CD4-positive, alpha-beta memory T cell (primary cell): ENCODE measurements at places on chromosomes 2 and 18.

- DNase-seq, result peak; percentile 34
These were observed 29.6 kb downstream of the MCEE start for GRCh38 chr2:71100195-71100964.

DNA sequence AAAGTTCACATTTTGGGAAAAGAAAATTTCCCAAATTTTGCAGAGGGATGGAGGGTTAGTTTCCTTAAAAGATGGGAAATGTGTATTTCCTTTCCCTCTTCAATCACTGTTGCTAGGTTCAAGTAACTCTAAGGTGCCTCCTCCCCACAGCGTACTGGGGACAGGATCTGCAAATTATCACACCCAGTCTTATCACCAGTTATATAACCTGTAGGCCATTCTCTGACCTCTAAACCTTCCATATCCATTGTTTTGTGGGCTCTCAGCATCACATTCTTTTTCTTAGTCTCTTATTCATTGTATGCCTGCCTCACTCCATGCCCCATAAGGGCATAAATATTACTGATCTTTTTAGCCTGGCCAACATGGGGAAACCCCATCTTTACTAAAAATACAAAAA, 3.6 kb upstream of the MTHFD2 start:
- DNase-seq, result no peak

DNA sequence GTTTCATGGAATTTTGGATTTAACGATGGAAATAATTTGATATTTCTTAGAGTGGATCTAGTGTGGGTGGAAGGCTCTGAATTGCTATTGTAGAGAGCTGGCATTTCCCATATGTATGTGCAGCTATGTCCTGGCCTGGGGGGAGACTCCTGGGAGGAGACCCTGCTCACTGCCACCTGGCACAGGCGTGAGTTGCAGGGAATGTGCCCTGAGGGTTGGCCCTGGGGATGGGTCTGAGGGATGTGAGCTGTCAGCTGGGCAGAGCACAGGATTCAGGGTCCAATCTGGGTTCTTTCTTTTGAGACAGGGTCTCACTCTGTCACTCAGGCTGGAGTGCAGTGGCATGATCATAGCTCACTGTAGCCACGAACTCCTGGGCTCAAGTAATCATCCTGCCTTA, 120.2 kb downstream of the CLIP4 start:
- no peak for DNase-seq

GRCh38 chr18:73896685-73897084, 250.9 kb downstream of the FBXO15 start:
- DNase-seq, result no peak

DNA sequence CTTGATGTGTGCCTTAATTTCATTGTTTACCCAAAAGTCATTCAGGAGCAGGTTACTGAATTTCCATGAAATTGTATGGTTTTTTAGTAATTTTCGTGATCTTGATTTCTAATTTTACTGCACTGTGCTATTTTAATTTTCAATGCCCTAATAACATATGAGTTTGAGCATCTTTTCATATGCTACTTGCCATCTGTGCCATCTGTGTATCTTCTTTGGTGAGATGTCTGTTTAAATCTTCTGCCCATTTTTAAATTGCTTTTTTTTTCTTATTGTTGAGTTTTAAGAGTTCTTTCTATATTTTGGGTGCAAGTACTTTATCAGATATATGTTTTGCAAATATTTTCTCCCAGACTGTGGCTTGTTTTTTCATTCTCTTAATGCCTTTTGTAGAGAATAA, 165.9 kb downstream of the ST6GAL2 start:
- DNase-seq, result no peak

DNA sequence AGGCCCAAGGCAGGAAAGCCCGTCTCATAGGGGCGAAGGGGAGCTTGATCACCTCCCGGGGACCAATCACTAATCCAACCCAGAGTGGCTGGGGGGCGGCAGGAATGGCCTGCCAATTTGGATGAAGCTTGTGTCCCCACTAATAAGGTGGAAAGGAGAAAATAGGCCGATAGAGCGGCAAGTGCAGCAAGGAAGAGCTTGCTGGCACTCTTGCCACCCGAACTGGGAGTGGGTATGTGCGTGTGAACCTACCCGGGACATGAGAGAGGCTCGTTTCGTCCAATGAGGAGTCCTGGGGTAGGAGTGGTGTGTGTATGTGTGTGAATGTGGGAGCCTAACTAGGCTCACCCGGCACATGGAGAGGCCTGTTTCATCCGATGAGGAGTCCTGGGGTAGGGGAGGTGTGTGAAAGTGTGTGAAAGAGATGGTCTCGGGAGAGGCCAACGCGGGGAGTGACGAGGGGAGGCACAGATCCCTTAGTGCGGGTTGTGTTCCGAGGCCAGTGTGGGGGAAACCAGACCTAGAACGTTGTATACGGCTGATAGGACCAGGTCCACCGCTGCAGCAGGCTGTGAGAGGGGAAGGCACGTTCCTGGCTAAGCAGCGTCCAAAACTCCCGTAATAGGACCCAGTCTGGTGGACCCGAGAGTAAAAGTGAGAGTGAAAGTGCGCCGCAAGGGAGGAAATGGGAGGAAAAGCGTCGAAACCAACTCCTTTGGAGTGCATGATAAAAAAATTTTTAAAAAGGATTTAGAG, 47.1 kb upstream of the SELENOI start:
- peak; percentile 37 for DNase-seq

DNA sequence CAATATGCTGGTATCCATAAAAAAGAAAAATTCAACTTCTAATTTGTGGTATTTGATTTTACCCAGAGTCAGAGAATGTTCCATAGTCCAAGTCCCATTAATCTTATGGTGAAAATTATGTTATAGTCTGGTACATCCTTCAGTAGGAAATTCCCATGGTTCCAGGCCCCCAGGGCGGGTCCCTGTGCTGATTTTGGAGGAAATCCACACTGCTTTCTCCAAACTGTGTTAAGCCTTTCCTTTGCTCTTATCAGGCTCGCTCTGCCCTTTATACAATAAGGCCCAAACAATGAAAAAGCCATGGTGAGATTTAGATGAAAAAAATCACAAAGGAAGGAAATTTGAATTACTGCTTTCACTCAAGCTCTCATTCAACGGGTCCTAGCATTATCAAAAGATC, 46.8 kb upstream of the DARS1 start:
- no peak for DNase-seq

GRCh38 chr2:135167273-135167672, 115.2 kb downstream of the RAB3GAP1 start:
- DNase-seq, result no peak

DNA sequence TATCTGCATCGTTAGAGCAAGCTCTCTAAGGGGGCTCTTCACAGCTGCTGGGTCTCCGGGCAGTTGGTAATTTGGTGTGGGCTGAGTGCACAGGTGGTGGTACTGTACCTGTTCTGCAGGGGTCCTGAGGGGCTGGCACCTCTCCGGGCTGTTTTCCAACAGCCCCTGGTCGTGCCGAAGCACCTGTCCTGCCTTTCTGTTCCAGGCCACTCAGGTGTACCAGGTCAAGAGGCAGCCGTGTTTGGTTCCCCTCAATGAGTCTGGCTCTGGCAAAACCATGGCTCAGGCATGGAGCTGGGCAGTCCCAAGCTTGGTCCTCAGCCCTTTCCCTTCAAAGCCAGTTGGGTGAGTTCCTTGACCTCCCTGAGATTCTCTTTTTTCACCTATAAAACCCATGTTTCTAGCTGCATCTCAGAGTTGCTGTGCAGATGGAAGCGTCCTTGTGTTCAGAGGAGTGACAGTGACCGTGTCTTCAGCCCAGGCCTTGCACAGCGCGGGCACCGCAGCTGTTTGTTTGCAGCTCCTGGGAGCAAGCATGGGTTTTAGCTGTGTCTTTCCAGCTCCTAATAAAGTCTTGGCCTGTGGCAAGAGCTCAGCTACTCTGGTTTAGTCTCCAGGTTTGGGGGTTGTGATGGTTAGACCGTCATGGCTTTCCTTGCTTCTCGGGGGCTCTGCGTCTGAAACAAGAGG, 110.9 kb downstream of the GLI2 start:
- no peak for DNase-seq

DNA sequence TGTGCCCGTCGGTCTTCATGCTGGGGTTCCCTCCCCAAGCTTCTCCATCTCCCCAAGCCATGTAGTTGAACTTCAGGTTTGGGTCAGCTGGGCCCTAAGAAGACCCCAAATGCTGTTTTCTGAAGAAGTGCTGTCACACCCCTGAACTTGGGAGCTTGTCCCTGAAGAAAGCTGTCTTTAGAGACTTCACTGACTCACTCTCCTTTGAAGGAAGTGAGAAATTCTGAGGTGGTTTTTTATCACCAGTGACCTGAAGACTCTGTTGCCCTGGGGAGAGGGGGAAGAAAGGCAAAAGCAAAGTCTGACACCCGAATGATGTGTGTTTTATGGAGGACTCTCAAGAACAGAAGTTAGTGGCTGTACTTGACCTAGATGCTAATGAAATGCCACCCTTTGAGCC, 83.6 kb upstream of the BCL2L11 start:
- DNase-seq, result no peak

DNA sequence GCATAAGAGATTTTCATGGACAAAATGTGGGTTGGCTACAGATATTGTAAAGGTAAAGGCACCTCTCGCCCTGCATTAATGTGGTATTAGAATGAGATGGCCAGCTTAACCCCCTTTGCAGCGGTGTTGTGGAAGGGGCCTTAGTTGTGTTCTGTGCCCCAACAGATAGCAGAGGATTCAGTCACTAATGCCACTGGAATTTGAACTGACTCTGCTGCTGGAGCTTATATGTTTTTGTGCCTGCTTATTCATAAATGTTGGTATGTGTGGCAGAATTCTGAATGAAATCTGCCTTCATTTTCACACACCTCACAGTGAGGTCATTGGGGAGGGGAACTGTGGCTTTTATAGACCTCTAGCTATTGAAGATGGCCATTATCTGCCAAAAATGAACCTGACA, 90.7 kb upstream of the ITGA6 start:
- DNase-seq, result no peak

- DNase-seq, result no peak
These were observed 110.7 kb downstream of the RTN4 start for GRCh38 chr2:54939446-54940118.

DNA sequence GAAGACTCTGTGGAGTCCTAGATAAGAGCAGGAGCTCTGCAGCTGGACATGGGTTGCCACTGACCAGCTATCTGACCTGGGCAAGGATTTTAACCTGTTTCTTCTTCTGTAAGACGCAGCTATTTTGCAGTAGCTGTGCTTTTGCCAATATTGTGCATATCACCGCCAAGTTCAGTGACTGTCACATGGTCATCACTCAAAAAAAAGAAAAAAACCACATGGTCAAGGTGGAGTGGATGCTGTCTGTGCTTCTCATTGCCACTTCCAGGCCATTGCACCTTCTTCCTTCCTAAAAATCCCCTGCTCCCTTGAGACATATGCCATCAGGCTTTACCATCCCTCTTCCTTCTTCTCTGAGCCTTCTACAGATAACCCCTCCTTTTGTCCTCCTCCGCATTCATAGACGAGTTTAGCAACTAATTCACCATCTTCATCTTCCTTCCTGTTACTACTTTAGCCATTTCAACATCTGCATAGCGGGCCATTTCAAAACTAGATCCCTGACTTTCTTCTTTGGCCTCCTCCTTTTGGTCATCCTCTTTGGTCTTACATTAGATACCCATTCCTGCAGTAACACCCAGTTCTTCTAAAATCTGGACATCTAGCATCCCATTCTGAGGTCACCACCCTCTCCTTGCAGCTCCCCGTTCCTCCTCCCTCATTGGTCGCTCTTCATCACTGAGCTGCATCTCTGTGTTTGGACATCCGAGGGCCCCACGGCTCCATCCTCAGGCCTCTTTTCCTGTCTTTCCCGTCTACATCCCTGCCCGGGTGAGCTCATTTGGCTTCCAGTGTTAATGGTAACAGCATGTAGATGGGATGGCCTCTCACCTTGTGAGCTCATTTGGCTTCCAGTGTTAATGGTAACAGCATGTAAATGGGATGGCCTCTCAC, 17.8 kb downstream of the RNF144A start:
- DNase-seq, result no peak

DNA sequence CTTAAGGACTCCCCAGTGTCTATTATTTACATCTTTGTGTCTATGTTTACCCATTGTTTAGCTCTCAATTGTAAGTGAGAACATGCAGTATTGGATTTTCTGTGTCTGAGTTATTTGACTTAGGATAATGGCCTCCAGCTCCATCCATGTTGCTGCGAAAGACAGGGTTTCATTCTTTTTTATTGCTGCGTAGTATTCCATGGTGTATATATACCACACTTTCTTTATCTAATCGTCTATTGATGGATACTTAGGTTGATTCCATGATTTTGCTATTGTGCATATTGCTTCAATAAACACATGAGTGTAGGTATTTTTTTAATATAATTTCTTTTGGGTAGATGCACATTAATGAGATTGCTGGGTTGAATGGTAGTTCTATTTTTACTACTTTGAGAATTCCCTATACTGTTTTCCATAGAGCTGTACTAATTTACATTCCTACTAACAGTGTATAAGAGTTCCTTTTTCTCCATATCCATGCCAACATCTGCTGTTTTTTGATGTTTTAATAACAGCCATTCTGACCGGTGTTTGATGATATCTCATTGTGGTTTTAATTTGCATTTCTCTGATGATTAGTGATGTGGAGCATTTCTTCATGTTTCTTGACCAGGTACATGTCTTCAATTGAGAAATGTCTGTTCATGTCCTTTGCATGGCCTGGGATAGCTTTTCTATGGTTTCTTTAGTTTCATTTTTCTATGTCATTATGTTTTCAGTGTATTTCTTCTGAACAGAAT, 21.8 kb downstream of the MTCL1 start:
- DNase-seq, result no peak

GRCh38 chr2:69190743-69191404, 177.9 kb downstream of the ANTXR1 start:
- no peak for DNase-seq

DNA sequence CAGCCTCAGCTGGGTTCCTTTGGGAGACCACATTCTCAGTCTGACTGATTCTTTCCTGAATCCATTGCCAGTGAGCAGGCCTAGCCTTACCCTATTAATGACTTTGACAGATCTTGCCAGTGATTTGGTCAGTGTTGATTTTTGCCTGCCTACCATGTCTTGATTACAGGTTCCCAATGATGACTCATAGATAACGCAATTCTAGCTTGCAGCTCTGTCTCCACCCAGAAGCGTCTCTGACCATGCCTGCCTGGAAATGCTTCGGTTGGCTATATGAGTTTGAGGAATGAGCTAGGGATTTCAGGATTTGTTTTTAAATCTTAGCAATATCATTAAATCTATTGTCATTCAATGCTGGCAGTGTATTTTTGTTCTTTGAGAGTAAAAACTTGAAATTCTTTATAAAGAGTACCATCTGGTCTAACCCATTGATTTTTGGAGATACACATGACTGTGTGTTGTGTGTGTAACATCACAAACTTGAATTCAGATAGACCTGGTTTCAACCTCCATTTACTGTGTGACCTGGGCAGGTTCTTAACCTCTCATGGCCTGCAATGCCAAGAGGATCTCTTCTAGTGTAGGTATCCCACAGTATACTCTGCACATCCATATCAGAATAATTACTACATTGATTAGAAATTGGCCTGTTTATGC, 57.0 kb downstream of the CCDC150 start:
- no peak for DNase-seq
